Germinal center (tissue), 1 donor: ENCODE measurements at places on chromosomes 13 and 19.
A peak's percentile ranks its signal among the peaks of the same experiment; 100 is the strongest.

GRCh38 chr13:59494560-59494970, 669.2 kb downstream of the DIAPH3 start:
- no peak for DNase-seq

- DNase-seq, result no peak
Measured at GRCh38 chr13:34411894-34412293, 530.2 kb upstream of the NBEA start.

DNA sequence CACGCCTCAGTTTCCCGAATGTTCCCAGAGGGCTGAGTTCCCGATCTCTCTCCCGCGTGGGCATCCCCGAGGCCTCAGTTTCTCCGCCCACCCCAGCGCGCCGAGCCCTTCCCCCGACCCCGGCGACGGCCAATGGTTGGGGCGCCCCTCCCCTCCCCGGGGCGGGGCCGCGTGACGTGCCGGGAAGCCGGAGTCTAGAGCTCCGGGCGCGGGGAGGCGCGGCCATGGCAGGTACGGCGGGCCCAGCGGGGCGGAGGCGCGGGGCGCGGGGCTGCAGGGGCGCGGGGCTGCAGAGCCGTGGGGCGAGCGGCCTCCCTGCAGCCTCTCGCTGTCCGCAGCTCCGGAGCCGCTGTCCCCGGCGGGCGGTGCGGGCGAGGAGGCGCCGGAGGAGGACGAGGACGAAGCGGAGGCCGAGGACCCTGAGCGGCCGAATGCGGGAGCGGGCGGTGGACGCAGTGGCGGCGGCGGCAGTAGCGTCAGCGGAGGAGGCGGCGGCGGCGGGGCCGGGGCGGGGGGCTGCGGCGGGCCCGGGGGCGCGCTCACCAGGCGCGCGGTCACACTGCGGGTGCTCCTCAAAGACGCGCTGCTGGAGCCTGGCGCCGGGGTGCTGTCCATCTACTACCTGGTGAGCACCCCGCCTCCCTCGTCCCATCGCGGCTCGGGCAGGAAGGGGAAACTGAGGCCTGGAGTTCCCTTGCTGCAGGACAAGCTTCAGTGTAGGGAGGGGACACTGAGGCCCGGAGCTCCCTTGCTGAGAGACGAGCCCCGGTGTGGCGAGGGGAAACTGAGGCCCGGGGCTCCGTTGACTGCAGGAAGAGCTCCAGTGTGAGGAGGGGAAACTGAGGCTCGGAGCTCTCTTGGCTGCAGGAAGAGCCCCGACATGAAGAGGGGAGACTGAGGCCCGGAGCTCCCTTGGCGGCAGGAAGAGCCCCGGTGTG, at the start of gene MPND:
Gene MPND, plus strand, starts transcription at position 193 of the 938 bp plus-strand sequence. Its CDS starts 32 bp downstream, at position 225.
- DNase-seq, result peak; percentile 85

DNA sequence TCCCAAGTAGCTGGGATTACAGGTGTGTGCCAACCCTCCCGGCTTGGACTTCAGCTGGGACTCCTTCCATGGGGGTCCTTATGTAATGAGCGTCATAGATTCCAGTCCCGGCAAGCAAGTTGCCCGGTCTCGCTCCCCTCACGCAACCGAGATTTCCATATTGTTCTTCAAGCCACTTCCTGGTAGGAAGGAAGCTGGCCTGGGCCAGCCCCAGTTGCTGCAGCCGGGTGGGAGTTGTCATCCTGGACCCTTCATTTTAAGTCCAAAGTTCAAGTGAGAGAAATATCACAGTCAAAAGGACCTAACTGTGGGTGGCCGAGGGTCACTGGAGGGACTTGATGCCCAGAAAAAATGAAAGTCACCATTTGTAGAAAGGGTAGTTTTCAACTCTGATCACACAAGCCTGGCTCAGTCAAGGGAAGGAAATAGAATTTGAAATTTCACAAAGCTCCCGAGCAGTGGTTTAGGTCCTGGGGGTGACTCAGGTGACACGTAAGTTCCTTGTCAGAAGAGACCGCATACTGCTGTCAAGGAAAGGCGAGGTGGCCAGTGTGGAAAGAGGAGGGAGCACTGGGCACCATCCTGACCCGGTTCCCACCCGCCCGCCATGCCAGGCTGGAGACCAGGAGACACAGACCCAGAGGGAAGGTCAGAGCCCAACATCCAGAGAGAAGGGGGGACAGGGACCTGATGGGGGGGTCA, 5.3 kb downstream of the FGF21 start:
- no peak for DNase-seq

DNA sequence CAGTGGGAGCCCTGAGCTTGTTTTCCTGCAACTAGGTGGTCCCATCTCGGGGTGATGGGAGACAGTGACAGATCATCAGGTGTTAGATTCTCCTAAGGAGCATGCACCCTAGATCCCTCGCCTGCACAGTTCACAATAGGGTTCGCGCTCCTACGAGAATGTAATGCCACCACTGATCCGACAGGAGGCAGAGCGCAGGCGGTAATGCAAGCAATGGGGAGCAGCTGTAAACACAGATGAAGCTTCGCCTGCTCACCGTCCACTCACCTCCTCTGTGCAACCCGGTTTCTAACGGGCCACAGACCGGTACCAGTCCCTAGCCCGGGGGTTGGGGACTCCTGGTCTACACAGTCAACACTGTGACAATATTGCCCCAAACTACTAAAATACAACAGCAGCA, 38.8 kb downstream of the CARD8 start:
- no peak for DNase-seq

DNA sequence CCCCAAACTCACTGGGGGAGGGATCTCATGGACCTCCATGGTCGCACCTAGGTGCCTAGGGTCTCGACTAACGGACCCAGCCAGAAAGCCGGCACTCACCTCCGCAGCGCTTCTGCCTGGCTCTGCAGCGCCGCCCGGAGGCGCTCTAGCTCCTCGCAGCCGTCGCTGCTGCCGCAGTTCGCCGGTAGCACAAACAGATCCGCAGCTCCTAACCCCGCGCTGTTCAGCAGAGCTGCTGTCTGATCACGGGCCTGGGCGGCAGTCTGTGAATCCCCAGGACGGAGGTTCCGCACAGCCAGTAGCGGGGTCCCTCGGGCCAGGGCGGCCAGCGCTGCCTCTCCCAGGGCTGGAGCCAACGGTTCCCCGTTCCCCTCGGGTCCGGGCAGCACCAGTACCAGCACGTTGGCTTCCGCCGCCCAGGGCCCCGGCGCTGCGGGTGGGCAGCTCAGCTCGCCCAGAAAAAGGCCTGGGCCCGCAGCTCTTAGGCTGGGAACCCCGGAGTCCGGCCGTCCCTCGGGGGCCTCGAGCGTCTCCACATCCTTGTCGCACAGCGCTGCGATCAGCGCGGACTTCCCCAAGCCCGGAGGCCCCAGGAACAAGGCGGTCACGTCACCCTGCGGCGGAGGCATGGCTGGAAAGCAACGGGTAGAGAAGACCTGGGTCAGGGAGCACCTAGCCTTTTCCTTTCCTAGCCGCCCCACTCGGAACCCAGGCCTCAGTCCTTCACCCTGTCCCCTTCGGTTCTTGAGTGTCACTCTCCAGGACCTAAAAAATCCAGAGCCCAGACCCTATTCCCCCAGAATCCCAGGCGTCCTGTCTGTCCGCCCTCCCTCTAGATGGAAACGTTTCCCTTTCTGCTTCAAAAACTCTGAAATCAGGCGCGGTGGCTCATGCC, 977 bp downstream of the IRGQ start:
- peak; percentile 63 for DNase-seq
